ENCODE measurements at places on chromosomes 4 and X.

DNA sequence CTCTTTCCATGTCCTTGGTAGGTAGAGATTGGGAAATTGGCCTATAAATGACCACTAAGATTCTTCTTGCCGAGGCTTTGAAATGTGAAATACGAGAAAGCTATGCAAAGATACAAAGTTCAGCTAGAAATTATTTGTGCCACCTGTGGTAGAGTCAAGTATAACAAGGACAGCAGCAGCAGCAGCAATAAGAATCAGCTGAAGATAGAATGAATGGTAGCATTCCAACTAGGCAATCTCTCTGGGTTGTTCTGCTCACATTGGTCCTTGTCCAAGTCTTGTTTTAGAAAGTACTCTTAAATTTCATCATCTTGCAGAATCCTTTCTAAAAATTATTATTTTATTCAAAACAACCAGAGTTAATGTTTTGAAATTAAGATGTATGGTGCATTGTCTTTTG is 67.8 kb upstream of the PCDH10 start:
- no peak for DNase-seq

- DNase-seq: no peak
Observed at GRCh38 chr4:183163135-183163534, 64.1 kb downstream of the WWC2 start.

DNA sequence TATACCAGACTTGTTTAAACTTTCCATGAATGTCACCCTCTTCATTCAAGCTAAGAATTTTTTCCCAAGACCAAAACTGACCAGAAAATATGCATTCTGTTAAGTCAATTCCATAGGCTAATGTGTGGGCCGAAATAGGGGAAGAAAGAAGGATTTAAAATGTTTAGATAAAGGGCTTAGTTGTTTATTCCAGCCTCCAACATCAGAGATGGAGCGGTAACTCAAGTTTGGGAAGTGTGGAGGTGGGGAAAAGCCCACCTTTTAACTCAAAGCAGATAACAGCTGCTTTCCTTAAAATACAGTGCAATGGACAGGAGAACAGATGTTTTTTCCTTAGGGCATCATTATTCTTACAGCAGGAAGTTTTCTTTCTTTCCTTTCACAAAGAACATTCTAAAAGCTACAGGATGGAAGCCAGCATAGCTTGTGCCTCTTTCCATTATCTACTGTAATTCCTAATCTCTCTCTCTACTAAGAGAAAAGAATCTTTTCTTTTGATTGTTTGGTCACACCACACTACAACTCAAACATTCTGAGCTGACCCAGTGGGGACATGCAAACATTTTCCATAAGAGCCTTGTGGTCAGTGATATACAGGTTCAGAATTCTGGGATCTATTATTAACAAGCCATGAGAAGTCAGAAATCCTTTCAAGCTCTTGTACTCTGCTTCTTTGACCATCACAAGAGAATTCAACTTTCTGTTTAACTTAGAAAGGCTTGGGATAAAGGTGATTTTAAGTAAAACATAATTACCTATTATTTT is 101.6 kb downstream of the PDE5A start:
- no peak for DNase-seq

GRCh38 chr4:141614878-141615586 is 21.4 kb upstream of the IL15 start:
- DNase-seq: no peak

DNA sequence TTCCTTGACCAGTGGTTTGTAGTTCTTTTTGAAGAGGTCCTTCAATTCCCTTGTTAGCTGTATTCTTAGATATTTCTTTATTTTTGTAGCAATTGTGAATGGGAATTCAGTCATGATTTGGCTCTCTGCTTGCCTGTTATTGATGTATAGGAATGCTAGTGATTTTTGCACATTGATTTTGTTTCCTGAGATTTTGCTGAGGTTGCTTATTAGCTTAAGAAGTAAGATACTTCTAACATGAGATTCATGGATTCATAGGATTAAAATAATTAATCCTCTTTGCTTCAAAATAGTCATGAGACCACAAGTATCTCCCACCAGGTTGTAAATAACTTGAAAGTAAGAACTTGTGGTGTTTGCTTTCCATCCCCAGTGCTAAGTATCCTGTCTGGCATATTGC is 308.9 kb downstream of the DTHD1 start:
- no peak for DNase-seq

DNA sequence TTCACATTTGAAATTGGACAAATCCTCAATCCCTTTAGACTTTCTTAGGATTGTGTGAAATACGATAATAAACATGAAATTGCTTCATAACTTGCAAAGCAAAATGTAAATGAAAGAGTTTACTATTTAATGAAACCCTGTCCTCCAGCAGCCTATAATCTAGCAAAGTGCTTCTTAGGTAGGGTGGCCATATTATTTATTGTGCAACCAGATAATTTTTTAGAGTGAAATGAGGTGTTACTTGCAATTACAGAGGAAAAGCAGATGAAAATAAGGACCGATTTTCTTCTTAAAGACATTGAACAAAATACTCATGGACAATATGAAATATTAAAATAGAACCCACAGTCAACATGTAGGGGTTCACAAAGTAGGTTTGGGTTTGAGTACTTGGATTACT is 116.2 kb upstream of the GALNT7 start:
- no peak for DNase-seq

DNA sequence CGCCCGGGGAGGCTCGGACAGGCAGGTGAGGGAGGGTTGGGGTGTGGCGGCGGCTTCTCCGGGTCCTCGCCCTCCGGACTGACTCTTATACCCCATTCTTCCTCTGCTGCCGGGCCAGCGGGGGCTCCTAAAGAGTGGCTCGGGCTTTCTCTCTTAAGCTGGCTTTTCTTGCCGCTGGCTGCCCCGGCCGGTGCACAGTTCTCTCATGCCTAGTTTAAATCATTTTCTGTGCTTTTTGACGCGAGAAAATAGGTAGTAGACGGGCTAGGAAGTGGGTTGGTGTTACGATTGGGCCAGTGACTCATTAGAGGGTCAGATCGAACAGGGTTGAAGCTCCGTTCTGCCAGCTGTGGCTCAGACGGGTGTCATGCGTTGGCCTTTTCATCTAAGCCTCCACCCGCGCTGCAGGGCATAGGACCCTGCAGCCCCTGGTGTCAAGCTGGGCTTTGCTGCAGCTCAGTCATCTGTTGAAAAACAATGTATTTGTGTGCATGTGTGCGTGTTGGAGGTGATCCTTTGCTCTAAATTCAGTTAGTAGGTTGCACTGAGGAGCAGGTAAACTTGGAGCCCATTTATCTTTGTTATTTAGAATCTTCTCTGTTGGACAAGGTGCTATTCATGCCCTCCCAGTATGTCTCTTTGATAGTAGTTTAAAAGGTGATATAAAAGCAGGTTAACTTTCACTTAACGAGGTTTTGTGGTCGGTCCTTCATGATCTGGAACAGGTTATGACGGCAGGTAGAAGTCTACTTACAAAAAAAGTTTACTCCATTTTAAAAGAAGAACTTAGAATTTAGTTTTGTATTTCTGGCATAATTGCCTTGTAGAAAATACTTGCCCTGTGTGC is 802 bp downstream of the BMP2K start:
- peak; percentile 27 for DNase-seq

- no peak for DNase-seq
Observed at GRCh38 chr4:79662651-79663050, 254.6 kb upstream of the GK2 start.

DNA sequence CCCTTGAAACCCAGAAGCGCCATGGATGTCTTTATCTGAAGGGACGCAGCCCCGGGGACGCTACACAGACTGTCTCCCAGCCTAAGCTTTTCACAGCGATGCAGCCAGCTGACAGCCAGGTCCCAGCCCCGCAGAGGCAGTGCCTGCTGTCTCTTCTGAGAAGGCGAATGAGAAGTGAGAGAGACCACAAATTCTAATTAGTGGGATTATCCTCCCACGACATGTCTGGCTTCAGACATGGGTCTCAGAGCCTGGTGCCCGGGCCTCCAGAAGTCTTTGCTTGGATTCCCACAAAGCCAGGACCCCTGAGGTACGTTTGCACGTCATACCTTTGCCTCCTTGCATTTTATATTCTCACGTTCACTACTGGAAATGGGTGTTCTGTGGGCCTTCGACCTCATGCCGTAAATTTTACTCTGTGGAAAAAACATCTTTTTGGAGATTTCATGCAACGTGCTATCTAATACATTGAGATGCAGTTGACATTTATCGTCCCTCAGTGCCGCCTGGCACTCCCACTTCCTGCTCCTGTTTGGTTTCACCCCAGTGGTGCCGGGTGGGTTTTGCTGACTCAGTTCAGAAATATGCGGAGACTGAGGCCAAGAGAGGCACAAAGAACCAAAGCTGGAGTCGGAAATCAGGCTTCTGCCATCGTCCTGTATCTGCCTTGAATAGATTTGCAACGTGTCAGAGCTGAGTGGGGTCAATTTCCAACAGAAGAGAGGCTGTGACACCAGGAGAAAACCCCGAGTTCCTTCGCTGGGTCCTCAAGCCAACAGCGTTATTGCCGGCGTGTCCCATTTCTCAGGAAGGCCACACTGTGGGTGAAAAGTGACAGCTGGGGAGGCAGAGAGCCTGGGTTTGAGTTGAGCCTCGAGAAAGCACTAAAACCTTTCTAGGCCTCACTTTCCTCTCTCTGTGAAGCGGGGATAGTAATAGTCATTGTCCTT is 114.4 kb downstream of the STK32B start:
- no peak for DNase-seq

DNA sequence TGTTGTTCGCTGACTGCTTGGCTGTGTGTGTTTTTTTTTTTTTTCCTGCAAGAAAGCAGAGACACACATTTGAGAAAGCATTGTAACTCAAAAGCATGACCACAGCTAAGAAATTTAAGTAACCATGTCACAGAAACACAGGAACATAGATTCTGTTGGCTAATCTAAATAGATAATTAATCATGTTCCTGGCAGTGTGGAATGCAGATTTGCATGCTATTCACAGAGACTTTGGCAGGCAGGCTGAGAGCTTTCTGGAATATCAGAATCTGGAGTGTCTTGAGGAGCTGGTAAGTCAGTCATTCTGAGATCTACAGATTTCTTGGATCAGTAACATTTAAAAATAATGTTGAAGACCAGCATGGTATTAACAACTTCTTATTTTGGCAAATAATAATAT is 33.2 kb upstream of the SMS start:
- no peak for DNase-seq

- DNase-seq: no peak
Observed at GRCh38 chr4:78325271-78326157, 226.1 kb upstream of the ANXA3 start.

DNA sequence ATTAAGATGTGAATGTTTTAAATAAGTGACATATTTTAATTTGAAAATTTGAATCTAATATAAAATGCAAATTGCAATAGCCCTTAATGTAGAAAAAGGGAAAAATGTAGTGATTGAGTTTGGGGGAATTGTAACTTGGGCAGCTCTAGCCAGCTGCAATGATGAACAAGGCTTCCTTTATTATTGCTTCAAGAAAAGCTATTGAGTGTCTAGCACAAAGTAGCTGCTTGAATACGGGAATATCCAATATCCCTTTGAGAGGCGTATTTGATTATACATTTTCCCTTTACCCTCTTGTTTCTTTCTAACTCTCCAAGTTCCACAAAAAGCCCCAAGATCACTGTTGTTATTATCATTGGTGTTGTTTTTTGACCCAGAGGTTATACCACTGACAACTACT is 21.8 kb downstream of the IL1RAPL1 start:
- DNase-seq: no peak

- DNase-seq: no peak
Observed at GRCh38 chr4:73221734-73222133, 36.9 kb downstream of the ANKRD17 start.

GRCh38 chrX:9436812-9437211 is 28.0 kb upstream of the TBL1X start:
- DNase-seq: no peak

DNA sequence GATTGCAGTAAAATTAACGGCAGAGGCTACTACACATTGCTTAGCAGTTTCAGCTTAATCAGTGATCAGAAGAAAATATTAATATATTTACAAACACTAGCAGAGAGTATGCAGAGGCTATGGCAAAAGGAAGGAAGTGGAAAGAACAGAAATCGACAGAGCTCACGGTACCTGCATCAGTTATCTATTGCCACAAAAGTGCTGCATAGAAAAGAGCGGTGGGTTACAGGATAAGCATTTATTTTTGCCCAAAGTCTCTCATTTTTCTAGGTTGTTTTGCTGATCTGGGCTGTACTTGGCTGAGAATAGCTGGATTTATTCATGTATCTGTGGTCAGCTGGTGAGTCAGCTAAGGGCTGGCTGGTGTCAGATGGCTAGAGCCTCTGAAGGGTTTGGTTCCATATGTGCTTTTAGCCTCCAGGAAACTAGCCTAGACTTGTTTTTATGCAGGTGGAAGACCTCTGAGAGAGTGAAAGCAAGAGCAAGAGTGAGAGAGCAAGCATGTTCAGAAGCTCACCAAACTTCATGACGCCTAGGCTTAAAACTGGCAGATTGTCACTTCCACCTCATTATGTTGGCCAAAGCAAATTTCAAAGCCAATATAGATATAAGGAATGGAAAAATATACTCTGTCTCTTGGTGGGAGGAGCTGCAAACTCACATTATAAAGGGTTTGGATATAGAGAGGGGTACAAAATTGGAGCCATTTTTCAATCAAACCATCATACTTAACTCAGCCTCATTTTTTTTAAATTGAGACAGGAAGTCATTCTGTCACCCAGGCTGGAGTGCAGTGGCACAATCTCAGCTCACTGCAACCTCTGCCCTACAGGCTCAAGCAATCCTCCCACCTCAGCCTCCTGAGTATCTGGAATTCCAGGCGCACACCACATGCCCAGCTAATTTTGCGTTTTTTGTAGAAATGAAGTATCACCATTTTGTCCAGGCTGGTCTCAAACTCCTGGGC is 153.2 kb upstream of the RPL34 start:
- DNase-seq: no peak

DNA sequence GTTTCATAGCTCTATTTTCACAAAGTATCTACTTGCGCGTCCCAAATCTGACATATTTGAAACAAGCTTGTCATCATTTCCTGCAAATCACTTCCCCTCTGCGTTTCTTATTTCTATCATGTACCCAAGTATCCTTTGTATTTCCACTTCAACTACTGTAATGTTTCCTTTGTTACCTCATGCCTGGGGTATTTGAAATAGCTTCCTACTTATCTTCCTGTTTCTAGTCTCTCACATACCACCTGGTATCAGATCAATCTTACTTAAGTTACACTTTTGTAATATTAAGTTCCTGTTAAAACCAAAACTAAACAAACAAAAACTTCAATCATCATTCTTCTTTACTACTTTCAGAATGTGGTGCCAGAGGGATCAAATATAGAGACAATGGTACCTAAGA is 93.6 kb upstream of the SMAD1 start:
- no peak for DNase-seq

DNA sequence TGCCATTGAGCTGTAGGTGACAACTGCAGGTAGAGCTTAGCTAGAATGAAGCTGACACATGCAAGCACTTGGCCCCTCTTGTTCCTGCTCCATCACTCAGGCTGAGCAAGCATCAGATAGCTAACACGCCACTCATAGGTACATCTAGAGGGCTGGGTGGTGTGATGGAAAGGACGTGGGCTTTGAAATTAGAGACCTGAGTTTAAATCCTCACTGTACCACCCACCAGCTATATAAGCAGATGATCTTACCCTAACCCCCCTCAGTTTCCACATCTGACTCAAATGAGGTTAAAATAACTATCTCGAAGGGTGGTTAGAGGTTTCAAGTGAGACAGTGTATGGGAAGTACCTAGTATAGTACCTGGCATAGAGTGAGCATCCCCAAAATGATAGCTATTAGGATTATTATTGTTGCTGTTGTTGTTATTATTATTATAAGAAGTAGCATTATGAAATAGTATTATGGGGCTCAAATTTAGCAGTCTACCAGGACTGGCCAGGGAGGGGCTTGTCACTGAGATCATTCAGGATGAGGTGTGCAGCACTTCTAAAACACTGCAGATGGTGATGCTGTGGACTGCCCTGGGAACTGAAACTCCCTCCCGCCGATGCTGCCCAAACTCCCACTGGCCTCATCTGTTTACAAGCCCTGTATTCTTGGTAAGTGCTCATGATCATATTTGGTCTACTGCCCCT is 59.0 kb downstream of the REELD1 start:
- no peak for DNase-seq
